ENCODE measurements at places on chromosomes 4 and X.

DNA sequence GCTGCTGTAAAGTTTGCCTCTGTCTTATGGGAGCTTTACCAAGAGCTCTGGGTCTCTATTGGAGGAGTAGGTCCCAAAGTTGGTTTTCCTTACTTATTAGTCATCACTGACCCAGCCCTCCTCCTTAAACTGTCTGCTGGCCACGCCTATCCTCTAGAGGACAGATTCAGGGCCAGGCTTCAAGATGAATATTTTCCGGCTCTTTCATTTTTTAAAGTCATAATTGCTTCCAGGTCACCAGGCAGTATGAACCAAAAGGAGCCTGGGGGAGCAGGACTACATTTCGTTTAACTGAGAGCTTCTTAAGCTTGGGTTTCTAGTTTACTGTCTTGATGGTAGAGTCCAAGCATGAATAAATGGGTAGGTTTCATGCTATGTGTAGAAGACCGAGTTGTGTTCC is 13.7 kb downstream of the BCORL1 start:
- DNase-seq = peak; percentile 68

- no peak for DNase-seq
Measured at GRCh38 chrX:39445336-39445735, 644.1 kb downstream of the MID1IP1 start.

DNA sequence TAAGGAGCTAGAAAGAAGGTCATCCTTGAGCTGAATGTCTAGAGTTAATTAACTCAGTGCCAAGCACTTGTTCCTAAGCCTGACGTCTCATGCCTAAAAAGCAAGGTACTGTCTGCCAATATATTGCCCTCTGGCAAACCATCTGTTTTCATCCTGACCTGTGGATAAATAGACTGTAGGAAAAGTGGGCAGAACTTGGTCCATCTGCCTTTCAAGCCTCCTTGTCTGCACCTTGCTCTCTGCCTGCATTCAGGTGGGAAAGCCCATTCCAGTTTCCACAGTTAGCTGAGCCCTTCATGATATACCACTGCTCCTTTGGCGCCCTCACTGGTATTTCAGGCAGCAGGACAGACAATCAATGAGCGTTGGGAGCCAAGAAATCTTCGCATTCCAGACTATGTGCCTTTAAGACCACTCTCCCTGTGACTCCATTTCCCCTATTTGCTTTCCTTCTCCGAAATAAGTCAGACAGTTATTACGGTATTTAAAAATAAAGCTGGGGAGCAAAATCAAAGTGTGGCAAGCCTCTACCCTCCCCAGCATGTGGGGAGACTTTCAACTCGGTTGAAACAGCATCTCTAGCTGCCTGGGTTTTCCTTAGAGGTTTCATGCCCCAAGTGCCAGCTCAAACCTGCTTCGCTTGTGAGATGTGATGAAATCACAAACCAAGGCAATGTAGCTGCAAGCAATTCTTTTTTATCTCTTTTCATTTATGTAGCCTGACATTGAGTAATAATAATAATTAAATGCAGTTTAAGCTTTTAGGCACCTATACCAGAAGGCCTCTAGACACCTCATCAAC is 2.5 kb upstream of the CCDC149 start:
- no peak for DNase-seq

- no peak for DNase-seq
Measured at GRCh38 chr4:42678512-42678911, 21.6 kb upstream of the ATP8A1 start.

DNA sequence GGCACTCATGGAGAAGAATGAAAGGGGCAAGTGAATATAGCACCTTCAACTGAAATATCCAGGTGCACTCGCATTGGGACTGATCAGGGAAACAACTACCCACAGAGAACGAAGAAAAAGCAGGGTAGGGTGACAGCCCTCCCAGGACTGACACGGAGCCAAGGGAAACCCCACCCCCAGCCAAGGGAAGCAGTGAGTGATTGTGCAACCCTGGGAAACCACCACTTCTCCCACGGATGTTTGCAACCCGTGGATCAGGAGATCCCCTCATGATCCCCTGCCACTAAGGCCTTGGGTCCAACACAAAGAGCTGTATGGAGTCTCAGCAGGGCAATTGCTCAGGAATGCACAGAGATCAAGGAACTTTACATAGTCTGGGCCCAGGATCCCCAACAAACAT is 158.5 kb upstream of the HCCS start:
- no peak for DNase-seq

- no peak for DNase-seq
Measured at GRCh38 chr4:183788308-183788905, 116.7 kb upstream of the STOX2 start.

DNA sequence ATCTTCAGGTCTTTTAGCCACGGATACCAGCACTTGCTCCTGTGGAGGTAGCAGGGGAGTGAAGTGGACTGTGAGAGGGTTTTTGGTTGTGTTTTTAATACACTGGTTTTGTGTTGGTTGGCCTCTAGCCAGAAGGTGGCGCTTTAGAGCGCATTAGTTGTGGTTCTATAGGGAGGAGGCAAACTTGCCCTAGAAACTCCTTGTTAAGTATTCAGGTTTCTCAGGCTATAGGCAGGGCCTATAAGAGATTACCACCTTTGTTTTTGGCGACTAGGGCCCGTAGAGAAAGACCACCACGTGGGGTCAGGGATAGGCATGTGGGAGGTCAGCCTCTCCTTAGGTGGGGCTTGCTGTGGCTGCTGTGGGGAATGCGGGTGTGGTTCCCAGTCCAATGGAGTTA is 221.6 kb upstream of the SPANXN4 start:
- DNase-seq = no peak
